ENCODE measurements at places on chromosomes 12 and 14. TPM values are rescaled to one million over a fixed set of nuclear protein-coding genes. Genes with fewer than 3 reads are reported as not detected.

GRCh38 chr14:21997300-21997699, 323.7 kb upstream of the OR4E1 start:
- no peak for DNase-seq

- no peak for DNase-seq
These were observed 73.9 kb downstream of the HSD17B6 start for GRCh38 chr12:56836800-56837663.

DNA sequence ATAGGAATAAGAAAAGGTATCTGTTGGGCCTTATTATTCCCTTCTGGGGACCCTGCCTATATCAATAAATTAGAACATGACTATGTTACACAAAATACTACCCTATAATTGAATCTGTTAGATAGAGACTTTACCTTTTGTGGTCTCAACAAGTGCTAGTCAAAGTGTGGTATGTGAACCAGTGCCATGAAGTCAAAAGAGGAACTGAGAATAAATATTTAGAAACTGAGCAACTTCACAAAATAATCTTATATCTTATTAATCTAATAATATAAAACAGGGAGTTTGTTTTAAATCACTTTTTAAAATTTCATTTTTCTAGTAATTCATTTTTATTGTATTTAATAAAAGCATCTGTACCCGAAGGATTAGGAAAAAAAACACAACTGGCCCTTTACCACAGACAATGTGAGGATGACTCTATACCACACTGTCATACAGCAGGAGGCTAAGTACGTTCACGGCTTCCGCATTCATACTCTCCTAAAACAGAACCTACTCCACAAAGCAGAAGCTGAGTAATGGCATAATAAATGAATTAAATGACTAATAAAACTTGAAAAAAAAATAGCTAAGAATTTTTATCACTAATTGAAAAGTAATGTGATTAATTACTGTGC, 42.1 kb downstream of the SEC23A start:
- no peak for DNase-seq

DNA sequence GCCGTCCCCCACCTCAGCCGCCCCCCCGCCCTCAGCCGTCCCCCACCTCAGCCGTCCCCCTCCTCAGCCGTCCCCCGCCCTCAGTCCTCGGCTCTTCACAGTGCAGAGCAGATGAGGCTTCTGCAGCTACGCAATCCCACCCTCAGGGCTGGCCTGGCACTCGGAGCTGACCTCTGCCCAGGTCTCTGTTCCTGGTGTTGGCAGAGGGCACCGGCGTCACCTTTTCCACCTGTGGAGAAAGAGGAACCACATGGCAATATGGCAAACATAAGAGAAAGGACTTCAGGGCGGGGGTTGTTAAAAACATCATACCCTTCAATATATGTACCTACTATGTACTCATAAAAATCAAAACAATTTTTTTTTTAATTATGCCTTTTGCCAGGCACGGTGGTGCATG, 45.8 kb downstream of the MLXIP start:
- no peak for DNase-seq

- DNase-seq = no peak
These were observed 6.5 kb upstream of the OR11G2 start for GRCh38 chr14:20184181-20184580.

DNA sequence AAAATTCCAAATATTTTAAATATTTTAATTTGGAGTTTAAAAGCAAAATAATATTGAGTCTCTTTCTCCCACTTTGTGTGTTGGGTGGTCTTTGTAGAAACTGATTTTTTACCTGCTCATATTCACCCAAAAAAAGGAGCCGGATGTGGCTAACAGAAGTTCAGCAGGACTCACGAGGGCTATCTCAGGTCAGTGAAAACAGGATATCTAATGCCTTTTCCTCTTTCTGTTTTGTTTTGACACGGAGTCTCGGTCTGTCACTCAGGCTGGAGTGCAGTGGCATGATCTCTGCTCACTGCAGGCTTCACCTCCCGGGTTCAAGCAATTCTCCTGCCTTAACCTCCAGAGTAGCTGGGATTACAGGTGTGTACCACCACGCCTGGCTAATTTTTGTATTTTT, 30.8 kb downstream of the COA8 start:
- DNase-seq = no peak

The CLEC4E gene
- 0.52 TPM for total RNA-seq

The POLE2 gene
- 4.6 TPM for total RNA-seq

DNA sequence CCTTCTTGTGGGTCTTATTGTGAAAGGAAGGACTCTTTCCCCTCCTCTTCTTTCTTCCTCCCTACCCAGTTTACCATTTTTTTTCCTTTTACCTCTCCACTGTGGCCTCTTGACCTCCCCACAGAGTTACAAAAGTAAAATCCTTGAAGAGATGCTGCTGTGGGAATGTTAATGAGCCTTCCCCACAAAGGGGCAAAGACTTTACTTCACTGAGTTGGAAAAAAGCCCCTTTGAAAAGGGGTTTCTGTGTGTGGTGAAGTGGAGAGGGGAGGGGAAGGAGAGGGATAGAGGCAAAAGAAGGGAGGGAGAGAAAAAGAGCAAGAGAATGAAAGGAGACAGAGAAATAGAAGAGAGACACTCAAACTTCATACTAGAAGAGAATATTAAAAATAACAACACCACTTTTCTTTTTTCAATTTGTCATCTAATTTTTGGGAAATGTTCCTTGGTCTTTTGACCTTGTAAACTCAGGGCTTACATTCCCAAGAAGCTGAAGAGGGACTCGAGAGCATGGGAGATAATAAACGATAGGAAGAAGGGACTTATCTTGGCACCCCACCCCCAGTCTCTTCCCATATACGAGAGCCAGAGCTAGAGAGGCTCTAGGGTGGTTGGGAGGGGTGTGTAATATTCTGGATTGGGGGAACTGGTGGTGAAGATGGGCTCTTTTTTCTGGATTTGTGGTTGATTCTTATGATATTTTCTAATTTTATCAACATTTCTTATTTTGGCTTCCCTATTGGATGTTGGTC, 13.2 kb upstream of the SALL2 start:
- DNase-seq = no peak

GRCh38 chr14:54629183-54629582, 62.3 kb downstream of the SAMD4A start:
- no peak for DNase-seq

DNA sequence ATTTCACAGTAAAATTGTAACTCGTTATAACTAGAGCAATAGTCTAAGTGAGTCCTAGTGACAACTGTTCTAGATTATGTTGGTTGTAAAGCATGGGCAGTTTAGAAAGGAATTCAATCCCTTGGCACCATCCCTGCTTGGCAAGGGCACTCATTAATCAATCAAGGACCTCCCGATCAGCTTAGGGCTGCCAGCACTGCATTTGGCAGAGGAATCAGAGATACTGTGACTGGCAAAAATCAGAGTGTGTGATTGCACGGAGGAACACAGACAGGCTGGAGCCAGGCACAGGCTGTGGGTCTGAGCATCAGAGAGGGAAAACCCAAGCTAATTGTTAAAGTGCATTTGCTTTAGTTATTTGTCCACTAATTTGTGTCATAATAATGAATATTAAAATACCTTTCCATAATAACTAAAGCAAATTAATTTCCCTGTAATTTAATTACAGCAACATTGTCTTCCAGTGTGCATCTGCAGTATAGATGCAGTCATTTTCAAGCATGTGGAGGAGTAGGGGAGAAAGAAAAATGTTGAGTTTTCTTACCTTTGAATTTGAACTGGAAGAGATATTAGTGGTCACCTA, 3.2 kb upstream of the EGLN3 start:
- DNase-seq = no peak

The IL31 gene
- total RNA-seq = not detected

The NR4A1 gene
- total RNA-seq = 79.2 TPM

DNA sequence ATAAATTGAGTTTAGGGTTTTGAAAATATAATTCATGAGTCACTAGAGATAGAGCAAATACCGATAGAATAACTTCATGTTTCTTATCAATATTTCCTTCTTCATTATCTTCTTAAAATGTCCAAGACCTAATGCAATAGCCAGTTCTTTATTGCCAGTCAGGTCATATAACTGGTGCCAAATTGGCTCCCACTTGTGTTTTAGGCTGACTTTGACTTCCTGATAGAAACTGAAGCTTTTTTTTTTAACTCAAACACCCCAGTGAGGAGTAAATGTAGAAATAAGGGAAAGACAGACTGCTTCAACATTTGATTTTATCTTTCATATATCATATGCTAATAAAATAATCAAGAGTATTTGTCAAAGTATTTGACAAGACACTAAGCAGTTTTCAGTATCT, 80.7 kb downstream of the ARMH4 start:
- DNase-seq = no peak

GRCh38 chr12:113069751-113070116, 13.2 kb downstream of the DTX1 start:
- no peak for DNase-seq

DNA sequence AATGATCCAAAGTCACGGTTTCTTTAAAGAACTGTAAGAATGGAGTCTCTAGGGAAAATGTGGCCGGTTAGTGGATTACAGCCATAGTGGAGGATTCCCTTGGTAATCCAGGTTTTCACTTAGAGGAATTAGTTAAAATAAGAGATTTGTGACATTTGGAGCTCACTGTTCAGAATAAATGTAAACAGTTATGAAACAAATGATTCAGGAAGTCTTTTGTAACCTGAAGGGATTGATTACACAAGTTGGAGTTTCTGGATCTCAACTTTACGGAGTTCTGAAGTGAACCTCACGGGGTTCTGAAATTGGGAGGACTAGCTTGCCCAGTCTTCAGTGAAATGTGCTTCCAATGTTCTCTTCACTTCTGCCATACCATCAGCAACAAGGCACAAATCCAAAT, 234.4 kb upstream of the FKBP4 start:
- no peak for DNase-seq

- DNase-seq = no peak
These were observed 340.6 kb upstream of the SFSWAP start for GRCh38 chr12:131370321-131370720.

The MYBPC1 gene
- 1.6 TPM for total RNA-seq

DNA sequence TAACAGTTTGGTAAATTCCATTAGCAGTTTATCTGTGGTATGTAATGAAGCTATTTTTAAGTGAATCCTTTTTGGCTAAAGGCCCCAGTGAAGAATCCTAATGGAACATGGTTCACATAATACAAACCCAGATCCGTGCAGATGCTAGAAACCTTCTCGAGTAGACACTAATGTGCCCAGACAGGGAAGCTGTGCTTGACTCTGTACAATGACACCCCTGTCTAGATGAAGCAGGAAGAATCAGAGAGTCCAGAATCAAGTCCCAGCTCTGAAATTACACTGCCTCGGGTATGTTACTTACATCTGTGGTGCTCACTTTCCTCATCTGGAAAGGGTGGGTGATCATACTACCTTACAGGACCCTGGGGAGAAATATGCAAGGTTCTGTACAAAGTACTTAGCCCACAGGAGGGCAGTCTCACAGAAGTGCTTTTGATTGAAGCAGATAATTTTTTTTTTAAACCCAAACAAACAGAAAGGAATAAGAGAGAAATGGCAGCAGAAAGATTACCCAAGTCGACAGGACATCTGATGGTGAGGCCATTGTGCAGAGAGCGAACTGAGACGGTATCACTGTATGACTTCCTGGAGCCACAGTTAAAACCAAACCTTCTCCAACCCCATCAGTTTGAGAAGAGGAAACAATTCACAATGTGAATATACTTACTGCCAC, 8.5 kb downstream of the CRACR2A start:
- DNase-seq = no peak

The KRT1 gene
- not detected for total RNA-seq

DNA sequence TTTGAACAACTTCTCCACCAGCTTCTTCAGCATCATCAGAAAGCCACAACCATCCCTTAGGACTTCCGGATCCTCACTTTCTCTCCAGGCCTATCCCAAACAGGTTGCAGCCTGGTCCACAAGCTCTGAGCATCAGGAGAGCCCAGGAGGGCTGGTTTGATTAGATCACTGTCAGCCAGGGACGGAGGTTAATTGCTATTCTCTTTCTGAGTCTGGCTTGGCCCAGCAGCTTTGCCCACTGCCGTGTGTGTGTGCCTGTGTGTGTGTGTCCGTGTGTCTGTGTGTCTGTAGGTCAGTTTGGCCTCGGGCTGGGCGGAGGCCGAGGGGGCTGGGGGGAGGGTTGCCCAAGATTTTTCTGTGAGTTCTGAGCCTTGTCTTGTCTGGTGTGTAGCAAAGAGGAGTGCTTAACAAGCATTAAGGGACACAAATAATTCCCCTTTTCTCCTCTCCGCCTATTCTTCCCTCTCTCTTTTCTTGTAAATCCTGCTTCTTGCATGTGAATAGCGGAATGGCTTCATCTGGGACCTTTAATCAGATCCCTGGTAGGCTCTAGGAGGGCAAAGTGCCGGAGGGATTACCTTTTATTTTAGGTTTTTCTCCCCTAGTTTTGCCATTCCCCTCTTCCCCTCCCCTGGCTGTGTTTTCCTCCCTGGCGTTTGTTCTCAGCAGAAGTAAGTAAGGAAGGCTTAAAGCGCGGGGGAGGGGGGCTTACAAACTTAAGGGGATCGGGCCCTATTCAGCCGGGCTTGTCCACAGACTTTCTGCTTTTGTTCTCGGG, 138.2 kb upstream of the LHX5 start:
- no peak for DNase-seq

The RAPGEF3 gene
- total RNA-seq = 83.4 TPM

GRCh38 chr12:124910561-124911478, 3.6 kb downstream of the UBC start:
- no peak for DNase-seq

The EFCAB11 gene
- total RNA-seq = 7.1 TPM

The KCNC2 gene
- not detected for total RNA-seq

DNA sequence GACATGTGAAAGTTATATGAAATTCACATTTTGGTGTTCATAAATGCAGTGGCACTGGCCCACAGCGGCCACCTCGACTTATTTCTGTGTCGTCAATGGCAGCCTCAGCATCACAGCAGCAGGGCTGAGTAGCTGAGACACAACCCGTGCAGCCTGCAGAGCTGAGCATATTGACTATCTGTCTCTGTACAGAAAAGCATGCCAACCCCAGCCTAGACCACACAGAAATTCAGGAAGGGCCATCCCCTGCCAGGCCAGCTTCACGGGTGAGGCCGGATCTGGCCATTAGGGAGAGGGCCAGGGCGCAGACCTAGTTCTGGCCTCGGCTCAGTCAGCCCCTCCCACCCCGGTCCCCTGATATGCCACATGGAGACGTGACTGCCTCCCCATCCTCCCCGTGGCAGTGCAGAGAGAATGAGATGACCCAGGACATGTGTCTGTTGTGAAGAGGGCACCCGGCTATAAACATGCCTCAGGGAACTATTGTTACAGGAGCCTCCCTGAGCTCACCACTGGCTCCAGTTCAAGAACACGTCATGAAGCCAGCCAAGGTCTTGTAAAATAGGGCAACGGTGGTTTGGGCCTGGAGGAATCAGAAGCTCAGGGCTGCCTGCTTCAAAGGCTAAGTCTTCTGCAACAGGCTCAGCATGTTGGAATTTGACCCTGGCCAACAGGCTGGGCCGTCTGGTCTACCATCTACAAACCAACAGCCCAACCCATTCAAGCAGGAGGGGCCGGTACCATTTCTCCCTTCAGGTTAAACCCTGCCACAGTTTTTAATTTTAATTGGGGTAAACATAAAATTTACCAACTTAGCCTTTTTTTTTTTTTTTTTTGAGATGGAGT, 25.5 kb downstream of the SCARB1 start:
- DNase-seq = peak; percentile 85

DNA sequence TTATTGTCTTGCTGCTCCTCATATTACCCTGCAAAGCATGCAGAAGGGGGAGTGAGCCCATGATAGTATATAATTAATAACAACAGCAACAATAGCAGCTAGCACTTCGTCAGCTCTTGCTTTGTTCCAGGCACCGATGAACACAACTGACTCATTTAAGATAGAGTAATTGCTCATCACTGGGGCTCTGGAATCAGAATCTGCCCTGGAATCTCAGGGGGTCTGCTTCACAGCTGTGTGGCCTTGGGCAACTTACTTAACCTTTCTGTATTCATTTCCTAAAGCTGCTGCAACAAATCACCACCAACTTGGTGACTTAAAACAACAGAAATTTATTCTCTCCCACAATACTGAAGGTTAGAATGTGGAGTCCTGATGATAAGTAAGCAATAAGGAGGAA, 55.0 kb upstream of the PSMC1 start:
- no peak for DNase-seq

Measured in ureter (tissue), 1 donor.